ENCODE measurements at places on chromosomes 2 and 18. TPM values are rescaled to one million over a fixed set of nuclear protein-coding genes. Genes with fewer than 3 reads are reported as not detected.

DNA sequence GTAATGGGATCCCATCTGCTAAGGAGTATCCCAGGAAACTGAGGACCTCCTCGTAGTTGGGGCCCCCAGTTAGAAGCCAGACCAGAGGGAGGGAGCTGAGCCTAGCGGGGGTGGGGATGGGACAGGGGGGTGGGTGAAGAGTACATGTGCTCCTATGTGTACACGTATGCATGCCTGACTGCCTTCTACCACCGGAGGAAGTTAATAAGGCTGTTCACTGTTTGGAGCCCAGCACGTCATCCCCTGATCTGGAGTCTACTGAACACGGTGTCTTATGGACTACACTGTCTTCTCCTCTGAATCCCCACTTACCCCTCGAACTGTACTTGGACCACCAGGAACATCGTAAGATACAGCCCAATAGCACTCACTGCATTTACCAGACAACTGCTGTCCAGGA is 68.5 kb downstream of the SFXN5 start:
- DNase-seq = no peak

- DNase-seq = no peak
Measured at GRCh38 chr2:227782804-227783203, 30.8 kb upstream of the CCL20 start.

DNA sequence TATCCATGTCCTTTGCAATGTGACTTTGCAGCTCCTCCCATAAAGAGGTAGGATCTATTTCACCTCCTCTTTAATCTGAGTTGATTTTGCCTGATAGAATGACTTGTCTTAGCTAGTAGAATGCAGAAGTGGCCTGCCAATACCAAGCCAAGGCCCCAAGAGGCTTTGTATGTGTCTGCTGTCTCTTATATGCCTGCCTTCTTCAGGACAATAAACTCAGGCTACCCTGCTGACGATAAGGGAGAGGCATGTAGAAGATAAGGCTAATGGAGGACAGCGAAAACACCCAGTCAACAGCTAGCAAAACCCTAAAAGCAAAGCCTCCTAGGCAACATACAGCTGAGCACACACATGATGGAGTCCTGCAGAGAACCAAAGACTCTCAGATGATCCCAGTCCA is 1.8 kb upstream of the ZC3H8 start:
- DNase-seq = no peak

GRCh38 chr2:18085593-18085992 is 207.1 kb downstream of the KCNS3 start:
- no peak for DNase-seq

GRCh38 chr2:159010340-159010739 is 41.9 kb downstream of the TANC1 start:
- no peak for DNase-seq

GRCh38 chr2:45909677-45910191 is 258.3 kb downstream of the PRKCE start:
- peak; percentile 55 for DNase-seq

DNA sequence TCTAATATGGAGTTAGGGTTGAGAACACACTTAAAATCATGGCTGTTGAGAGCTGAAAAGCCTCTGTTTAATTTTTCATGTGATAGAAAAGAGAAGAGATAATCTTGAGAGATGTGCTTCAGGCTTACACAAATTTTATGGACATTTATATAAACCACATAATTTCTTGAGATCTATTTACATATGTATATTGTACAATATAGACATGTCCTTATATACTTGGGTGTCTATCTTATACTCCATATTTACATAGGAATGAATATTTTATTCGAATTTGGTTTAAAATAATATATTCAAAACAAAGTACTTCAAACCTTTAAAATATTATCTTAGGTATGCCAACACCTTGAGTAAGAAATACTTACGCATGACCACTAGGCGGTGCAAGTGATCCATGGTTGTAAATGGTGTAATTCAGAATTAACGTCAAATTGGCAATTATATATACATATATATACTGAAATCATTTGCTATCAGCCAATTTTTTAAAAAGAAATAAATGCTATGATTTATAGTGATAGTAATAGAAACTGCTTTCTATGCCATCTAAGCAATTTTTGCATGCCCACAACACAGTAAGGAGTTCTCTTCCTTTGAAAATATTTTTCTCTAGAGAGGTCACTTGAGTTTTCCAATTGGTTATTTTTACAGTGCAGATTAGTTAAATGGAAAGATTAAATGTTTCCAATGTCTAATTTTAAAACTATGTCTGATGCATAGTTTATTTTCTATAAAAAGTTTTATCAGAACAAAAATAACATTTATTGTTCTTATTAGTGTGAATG is 37.6 kb upstream of the SPAG16 start:
- peak; percentile 74 for DNase-seq

- DNase-seq = peak; percentile 27
Measured at GRCh38 chr2:102520009-102520408, 47.0 kb downstream of the SLC9A4 start.

- DNase-seq = no peak
Measured at GRCh38 chr2:60025496-60025895, 528.0 kb downstream of the BCL11A start.

DNA sequence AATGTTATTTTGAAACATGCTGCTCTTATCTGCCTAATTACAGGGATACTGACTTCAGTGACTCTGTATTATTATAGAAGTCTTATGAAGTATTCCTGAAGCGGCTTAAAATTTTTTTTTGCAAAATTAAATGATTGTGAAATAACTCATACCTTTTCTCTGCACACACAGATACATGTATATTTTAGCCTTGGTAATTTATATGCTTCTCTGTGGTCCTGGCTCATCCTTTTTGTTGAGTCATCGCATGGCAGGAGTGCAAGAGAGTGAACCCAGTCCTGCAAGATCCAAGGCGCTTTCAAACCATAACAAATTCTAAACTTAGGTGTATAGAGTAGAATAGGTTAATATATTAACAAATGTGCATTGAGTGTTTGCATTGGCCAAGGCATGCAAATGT is 8.6 kb downstream of the CCNT2 start:
- no peak for DNase-seq

DNA sequence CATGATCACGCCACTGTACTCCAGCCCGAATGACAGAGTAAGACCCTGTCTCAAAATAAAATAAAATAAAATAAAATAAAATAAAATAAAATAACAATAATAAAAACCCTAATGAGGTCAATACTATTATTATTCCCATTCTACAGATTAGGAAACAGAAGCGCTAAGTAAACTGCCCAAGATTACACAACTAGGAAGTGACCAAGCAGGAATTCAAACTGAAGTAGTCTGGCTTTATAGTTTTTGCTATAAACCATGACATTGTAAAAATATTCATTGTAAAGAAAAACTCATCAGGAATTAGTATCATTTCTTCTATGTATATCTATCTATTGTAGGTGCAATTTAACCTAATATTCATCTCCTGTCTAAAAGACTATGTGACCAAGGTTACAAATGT is 1.2 kb downstream of the PLEKHM3 start:
- DNase-seq = no peak

DNA sequence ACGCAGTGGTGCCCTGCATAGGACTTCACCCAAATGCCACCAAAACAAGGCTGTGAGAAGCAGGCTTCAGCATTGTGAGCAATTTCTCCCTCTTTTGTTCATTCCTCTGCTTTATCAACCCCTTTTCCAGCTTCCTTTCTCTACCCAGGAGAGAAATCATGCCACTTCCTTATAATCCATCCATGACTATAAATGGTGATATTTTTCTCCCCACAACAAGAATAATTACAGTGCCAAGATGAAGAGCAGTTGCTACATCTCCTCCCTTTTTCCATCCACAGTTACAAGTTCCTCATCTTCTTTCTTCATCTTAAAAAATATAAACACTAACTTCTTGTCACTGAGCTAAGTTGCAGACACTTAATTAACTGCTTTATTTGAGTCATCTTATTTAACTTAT is 167.2 kb downstream of the ANTXR1 start:
- no peak for DNase-seq

DNA sequence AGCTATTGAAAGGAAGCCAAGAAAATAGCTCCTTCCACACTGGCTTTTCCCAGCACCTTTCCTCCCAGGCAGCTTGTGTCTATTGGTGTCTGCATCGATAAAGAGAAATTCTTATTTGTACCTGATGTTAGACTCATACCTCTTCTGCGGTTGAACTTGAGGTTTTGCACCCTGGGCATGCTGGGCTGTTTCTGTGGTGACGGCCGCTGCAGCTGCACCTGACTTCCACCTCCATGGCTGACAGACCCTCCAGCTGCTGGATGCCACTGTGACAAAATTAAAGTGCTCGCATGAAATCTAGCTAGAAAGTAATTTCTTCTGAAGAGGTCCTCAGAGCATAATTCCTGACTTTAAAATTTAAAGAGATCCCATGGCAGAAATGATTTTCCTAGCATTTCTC is 6.6 kb downstream of the FECH start:
- no peak for DNase-seq

GRCh38 chr2:239307221-239307569 is 93.6 kb downstream of the HDAC4 start:
- DNase-seq = no peak

DNA sequence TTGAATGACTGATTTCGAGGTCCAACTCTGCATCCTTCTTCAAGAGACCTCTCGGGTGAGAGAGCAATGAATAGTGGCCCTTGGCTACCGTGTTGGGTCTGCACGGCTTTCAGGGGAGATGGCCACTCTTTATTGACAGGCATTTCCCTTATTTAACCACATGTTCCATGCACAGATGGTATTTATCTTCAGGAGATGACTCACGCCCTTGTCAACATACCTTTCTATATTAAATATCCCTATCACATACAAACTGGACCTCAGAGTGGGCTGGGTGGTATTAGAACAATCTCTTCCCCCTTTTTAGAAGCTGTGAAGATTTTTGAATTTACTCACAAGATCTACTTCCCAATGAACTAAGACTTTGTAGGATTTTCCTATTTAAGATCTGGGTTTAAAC is 109.6 kb upstream of the CDC42EP3 start:
- no peak for DNase-seq

DNA sequence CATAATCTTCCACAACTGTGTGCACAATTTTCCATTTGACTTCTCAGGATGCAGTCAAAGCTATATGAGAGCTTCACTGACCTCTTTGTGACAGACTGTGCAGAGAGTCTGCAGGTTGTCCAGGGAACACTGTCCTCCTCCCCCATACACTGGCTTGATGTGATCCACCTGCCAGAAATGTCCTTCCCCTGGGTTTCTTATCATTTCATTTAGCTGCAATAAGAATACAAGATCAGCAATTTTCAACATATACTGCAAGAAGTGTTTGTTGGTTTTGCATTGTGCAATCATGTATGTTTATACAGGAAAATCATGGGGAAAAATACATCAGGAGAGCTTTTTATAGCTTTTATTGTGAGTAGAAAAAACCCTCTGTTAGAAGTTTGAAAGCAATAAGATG is 150.7 kb downstream of the RAB3GAP1 start:
- DNase-seq = no peak

DNA sequence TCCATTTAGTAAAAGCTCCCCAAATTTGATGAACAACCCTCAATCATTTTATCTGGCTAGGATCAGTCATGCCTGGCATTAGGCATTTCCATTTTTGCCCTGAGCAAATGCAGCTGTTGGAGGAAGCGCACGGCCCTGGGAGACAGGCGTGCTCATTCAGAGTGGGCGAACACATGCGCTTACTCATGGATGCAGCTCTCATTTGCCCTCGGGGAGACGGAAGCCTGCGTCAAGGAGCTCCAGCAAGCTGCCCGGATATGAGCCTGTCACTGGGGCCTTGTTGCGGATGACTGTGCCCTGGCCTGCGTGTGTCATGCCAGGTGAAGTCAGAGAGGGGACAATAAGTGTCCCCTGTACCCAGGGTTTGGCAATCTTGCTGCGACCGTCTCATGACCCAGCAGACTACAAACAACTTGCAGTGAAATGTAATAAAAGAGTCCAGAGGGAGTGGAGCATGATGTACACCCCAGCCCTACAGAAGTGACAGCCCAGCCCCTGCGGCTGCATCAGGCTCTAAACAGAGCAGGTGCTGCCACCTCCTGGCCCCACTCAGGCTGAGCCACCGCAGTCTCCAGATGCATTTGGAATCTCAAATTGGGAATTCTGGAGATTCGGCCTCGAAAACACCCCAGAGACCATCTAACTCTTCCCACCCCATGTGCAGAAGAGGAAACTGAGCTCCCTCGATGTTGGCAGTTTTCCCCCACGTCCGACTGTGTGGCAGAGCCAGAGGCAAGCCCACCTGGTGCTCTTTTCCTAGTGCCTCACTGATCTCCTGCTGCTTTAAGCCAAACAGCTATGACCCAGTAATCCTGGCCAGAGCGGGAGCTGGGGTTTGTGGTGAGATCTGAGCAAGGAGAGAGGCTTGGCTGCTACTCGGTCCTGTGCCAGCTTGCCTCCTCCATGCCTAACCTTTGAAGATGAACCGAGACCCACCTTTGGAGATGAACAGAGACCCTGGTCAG is 105.0 kb upstream of the ALK start:
- peak; percentile 67 for DNase-seq

GRCh38 chr2:151905963-151906632 is 77.9 kb upstream of the ARL5A start:
- no peak for DNase-seq

GRCh38 chr2:10661846-10662245 is 27.9 kb downstream of the NOL10 start:
- DNase-seq = no peak

GRCh38 chr2:43566461-43566729 is 29.4 kb downstream of the THADA start:
- DNase-seq = no peak

DNA sequence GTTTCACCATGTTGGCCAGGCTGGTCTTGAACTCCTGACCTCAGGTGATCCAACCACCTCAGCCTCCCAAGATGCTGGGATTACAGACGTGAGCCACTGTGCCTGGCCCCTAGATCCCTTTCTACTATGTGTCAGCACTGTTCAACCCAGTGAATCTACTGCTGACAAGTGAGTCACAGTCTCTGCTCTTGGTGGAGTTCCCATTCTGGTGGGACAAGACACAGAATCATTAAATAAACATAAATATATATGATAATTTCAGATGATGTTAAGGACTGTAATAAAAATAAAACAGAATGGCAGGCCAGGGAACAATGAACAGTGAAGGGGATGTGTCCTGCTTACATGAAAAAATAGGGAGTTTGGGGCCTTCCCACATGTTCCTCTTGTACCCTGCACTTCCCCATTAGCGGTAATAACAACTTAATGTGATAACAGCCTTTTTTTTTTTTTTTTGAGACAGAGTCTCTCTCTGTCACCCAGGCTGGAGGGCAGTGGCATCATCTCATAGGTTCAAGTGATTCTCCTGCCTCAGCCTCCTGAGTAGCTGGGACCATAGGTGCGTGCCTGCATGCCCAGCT is 112.2 kb downstream of the CPO start:
- DNase-seq = no peak

- DNase-seq = no peak
Measured at GRCh38 chr18:55047546-55047945, 88.3 kb upstream of the CCDC68 start.

GRCh38 chr2:14907014-14907612 is 274.6 kb downstream of the LRATD1 start:
- DNase-seq = peak; percentile 6

Gene CTNNA2
- total RNA-seq = not detected

Gene CD8B2
- not detected for total RNA-seq

Gene LIMS3
- not detected for total RNA-seq

Gene SERPINB12
- not detected for total RNA-seq

Gene IL37
- 2.0 TPM for total RNA-seq

Gene PARD3B
- total RNA-seq = 10.1 TPM

Gene DCDC2C
- not detected for total RNA-seq

Gene AGXT
- total RNA-seq = not detected

Gene KIF1A
- total RNA-seq = 280 TPM

Gene LRRTM4
- not detected for total RNA-seq

Gene SOX11
- not detected for total RNA-seq

Gene C1GALT1C1L
- total RNA-seq = 1.3 TPM

Gene ASB18
- not detected for total RNA-seq

Gene KIAA2012
- 0.17 TPM for total RNA-seq

Gene STARD6
- not detected for total RNA-seq

Gene GALNT14
- 61.9 TPM for total RNA-seq

Gene EHD3
- 2.2 TPM for total RNA-seq

Gene EPB41L3
- total RNA-seq = not detected
